Endothelial cell (in vitro differentiated cells): ENCODE measurements at places on chromosomes 7 and 10.

DNA sequence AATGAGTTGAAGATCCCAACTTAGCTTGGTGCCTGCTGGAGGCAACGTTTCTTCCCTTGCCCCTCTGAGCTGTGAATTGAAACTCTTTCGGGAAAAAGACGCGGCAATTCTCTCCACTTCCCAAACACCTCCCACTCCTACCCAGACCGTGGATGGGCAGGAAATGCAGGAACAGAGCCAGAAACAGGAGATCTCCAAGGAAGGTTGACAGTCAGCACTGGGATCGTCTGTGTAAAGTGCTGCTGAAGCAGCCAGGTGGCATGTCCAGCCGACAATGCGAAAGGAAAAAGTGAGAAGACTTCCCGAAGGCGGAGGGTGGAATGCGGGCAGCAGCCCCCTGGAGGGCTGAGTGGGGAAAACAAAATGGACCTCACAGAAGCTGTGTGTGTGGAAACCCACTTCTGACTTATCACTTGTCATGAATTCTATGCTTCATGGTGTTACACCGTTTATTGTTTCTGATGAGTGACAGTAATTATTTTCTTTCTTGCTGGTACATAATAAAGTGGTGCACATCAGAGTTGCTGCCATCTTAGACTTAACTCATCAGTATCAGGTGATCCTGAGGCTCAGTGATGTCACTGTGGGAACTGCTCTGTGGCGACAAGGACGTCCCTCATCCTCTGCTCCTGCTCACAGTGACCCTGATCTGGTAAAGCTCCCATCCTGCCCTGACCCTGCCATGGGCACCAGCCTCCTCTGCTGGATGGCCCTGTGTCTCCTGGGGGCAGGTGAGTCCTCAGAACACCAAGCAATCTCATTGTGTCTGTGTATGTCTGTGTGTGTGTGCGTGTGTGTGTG lies 220.5 kb upstream of the PRSS1 start:
- DNase-seq, result no peak

DNA sequence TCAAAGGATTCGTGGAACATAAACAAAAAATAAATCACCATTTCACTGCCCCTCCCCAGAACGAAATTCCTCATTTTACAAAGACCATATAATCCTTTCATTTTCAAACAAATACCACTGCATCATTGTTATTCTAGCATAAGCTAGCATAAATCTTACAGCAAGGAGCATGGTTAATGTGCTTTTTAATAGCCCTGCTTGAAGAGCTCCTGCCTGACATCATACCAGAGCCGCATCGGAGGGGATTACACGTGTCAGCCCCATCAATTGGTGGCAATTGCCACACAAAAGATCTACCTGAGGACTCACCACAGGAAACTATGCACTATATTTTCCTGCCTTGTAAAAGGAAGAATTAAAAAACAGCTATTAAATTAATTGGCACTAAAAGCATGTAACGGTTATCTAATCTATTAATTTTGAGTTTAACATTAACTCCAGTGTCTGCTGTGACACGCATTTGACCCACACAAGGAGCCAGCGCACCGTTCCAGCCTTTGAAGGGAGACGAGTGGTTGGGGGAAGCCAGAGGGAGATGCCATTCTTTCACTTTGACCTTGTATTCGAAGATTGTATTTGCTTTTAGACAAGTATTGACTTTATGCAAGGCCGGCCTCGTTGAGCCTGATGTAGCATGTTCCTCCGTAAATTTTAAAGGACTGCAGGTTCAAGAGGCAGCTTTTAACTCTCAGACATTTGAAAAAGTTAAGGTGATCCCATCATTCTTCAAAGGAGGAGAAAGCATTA lies 261.1 kb upstream of the RNF32 start:
- DNase-seq, result no peak

DNA sequence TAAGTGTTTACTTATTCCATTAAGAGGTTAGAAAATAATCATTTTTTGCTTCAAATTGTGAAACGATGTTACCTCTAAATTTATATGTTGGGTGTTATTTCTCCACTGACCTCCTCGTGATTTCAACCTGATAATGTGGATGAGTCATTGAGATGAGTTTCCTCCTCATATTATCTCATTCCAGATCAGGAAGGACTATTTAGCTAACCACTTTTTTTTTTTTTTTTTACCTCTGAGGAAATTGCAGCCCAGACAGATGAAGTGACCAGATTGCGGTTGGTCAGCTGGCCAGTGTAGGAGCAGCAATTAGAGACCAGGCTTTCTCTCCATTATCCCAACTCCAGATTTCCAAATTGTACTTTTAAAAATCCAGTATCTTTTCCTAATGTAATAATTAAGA lies 248.7 kb downstream of the FZD1 start:
- no peak for DNase-seq

GRCh38 chr10:133044401-133044811 lies 43.3 kb upstream of the ADGRA1 start:
- DNase-seq, result no peak

GRCh38 chr10:90557385-90557784 lies 300.5 kb downstream of the HTR7 start:
- no peak for DNase-seq
